ENCODE measurements at places on chromosomes 1 and 21. TPM values are rescaled to one million over a fixed set of nuclear protein-coding genes. Genes with fewer than 3 reads are reported as not detected.

- DNase-seq, result no peak
Observed at GRCh38 chr21:34845521-34846451, 177.0 kb downstream of the CLIC6 start.

DNA sequence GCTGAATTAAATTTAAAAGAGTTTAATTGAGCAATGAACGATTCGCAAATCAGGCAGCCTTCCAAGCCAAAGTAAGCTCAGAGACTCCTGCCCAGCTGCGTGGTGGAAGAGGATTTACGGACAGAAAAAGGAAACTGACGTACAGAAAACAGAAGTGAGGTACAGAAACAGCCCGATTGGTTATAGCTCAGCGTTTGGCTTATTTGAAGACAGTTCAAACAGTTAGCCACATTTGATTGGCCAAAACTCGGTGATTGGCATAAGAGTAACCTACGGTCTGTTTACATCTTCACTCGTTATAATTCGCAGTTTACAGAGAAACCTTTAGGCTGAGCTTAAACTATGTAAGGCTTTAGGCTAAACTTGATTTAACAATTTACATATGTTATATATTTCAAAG lies 46.9 kb downstream of the CR1L start:
- DNase-seq, result no peak

- no peak for DNase-seq
Observed at GRCh38 chr1:38546636-38547035, 312.9 kb downstream of the RRAGC start.

RGS1 gene
- total RNA-seq, result 2.4 TPM

- DNase-seq, result no peak
Observed at GRCh38 chr1:177103005-177103852, 61.3 kb downstream of the ASTN1 start.

- DNase-seq, result no peak
Observed at GRCh38 chr1:203207751-203208150, 21.2 kb upstream of the CHI3L1 start.

GRCh38 chr1:22259551-22260282 lies 116.8 kb upstream of the WNT4 start:
- DNase-seq, result peak; percentile 27

DNA sequence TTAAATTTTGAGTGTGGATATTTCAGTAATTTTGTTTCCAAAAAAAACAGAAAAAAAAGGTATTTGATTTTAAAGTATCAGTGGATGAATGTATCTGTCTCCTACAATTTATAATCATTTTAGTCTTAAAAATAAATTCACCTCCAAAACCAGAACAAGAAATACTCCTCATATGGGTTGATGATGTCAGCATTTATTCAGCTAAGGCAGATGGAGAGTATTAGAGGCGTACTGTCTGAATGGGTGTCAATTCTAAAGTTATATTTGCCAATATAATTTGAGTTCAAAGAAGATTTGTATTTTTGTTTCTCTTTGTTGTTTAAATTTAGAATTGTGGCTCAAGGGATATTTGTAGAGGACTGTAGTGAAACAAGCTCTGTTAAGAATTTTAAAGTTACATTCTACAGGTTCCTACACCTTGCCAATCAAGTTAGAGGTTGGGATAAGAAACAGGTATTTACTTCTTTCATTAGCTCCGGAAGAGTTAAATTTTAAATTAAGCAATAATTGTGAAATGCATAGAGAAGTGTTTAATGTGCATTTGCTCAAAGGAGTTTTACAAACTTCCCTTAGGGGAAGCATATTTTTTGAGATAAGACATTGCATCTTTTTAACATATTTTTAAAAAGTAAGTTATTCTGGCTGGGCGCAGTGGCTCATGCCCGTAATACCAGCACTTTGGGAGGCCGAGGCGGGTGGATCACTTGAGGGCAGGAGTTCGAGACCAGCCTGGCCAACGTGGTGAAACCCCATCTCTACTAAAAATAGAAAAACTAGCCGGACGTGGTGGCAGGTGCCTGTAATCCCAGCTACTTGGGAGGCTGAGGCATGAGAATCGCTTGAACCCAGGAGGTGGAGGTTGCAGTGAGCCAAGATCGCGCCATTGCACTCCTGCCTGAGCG lies 1.2 kb downstream of the PLA2G4A start:
- no peak for DNase-seq

GRCh38 chr21:26153758-26154157 lies 16.8 kb downstream of the APP start:
- DNase-seq, result no peak

- DNase-seq, result no peak
Observed at GRCh38 chr1:93328809-93329760, 16.6 kb upstream of the DR1 start.

TRPM2 gene
- total RNA-seq, result 9.9 TPM

GRCh38 chr1:212186427-212187207 lies 98.6 kb upstream of the PPP2R5A start:
- no peak for DNase-seq

FCRL5 gene
- total RNA-seq, result not detected

GRCh38 chr1:101452825-101453224 lies 216.0 kb downstream of the S1PR1 start:
- DNase-seq, result no peak

EDN2 gene
- total RNA-seq, result not detected

DNA sequence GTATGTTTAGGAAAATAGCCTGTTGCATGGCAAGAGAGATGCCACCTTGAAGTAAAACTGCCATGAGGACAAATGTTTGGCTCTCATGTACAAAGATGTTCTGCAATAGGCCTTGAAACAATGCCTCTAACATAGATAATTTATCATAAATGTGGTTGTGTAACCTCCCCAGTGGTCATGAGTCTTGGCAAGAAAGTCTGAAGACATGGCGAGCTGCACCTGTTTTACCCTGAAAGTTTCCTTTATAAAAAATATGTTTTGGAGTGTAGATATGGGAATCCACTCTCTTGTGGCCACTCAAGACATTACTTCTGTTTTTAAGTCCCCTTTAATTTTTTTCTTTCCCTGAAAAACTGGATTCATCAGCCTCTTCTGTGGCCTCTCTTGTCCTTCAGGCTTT lies 2217.1 kb downstream of the NCAM2 start:
- DNase-seq, result no peak

- DNase-seq, result no peak
Observed at GRCh38 chr1:175287849-175288248, 95.3 kb upstream of the KIAA0040 start.

PTGER3 gene
- 13.4 TPM for total RNA-seq

GRCh38 chr1:239387304-239388158 lies 1.2 kb downstream of the CHRM3 start:
- no peak for DNase-seq

GBP5 gene
- total RNA-seq, result 3.5 TPM

SH2D1B gene
- 0.13 TPM for total RNA-seq

- DNase-seq, result no peak
Observed at GRCh38 chr1:209432443-209432825, 151.1 kb upstream of the CAMK1G start.

TNFRSF25 gene
- 3.2 TPM for total RNA-seq

- DNase-seq, result no peak
Observed at GRCh38 chr1:12610305-12610935, 7.6 kb downstream of the DHRS3 start.

GRCh38 chr1:168443899-168444298 lies 99.9 kb downstream of the XCL2 start:
- DNase-seq, result no peak

- no peak for DNase-seq
Observed at GRCh38 chr1:55318116-55318817, 103.1 kb upstream of the USP24 start.

- no peak for DNase-seq
Observed at GRCh38 chr21:41358193-41359166, 3.3 kb upstream of the MX2 start.

SPRR4 gene
- total RNA-seq, result not detected

PTAFR gene
- 11.2 TPM for total RNA-seq

GRCh38 chr1:63713627-63714481 lies 60.0 kb upstream of the ROR1 start:
- no peak for DNase-seq

LORICRIN gene
- total RNA-seq, result not detected

TCEA3 gene
- 143 TPM for total RNA-seq

DNA sequence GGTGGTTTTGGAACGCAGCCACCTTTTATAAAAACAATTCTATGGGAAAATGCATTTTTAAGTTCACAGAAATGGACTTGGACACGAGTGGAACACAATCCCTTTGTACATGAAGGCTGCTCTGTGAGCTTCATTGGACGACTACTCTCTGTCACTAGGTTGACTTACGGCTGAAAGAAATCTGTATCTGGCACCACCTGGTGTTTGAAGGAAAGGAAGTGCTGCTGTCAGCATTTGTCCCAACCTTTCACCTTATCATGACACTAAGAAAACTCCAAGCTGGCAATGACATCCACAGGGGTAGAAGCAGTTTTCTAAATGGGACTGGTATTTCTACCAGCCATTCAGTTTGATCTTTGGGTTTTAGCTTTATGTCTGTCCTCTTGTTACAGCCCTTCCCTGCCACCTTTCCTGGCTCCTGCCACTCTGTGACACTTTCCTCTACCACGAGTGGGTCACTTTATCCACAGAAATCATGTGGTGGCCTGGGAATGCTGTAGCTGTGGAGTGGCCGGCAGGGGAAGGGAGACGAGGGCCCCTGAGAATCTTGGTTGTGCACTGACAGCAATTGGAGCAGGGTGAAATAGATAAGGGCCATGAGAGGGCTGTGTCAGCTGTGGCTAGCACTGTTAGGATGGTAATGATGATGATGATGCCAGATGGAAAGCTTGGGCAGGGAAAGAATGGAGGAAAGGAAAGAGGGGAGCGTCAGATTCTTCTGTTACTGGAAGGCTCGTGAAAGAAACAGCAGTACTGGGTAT lies 85.2 kb downstream of the TBX19 start:
- DNase-seq, result no peak

LRRC38 gene
- 8.1 TPM for total RNA-seq

SPRR2G gene
- not detected for total RNA-seq

Data from adrenal gland (tissue), 19 donors.